CD4-positive, alpha-beta T cell (primary cell): ENCODE measurements at places on chromosomes 3 and 15. TPM values are rescaled to one million over a fixed set of nuclear protein-coding genes. Genes with fewer than 3 reads are reported as not detected.

GRCh38 chr15:61226361-61227256, 2.5 kb downstream of the RORA start:
- no peak for DNase-seq

DNA sequence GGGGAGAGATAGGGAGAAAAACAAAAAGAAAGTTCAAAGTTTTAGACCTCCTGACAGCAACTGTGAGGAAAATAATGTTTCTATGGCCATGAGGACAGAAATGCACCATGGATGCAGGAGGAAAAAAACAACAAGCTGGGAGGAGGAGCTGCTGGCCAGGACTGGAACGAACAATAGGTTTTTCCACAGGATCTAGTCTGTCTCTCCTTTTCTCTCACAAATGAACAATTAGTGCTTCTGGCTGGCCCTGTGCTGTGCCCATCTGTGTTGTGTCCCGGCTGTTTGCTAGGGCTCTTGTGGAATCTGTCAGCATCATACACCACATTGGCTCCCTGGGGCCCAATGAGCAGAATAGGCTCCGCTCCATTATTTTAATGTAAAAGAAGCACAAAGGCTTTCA, 15.2 kb downstream of the GK5 start:
- DNase-seq, result no peak

PLA2G4E gene
- total RNA-seq, result not detected

- no peak for DNase-seq
These were observed 424.4 kb downstream of the C3orf38 start for GRCh38 chr3:88574146-88574545.

DNA sequence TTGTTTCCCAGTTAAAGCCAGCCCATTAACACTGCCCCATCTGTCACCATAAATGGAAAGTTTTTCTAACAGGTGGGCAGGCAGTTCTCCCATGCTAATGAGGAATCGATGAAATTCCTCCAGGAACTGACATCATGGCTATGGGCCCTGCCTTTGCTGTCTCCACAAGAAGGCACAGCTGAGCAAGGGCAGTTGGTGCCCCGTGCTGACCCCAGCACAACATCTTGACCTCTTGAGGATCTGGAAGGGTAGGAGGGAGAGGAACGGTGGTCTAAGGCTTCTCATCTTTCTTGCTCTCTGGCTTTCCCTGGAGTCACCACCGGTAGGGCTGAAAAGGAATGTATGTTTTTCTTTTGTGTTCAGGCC, 46.7 kb downstream of the CHCHD6 start:
- DNase-seq, result no peak

DNA sequence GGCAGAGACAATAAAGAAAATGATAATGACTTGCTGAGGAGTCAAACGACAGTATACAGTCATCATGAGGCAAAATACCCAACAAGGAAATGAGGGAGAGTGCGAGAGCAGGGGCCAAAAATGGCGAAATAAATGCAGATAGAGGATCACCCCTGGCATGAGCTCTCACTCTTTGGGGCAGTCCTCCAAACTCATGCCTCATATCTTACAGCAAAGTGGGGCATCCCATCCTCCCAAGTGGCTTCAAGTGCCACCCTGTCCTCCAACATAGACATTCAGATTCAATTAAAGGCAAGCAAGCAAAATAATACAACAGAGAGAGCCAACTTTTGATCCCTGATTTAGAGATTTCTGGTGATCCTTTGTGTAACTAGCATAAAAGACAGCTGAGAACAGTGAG, 278.4 kb downstream of the GBE1 start:
- no peak for DNase-seq

GRCh38 chr3:23129117-23129516, 74.0 kb upstream of the UBE2E2 start:
- DNase-seq, result no peak

- DNase-seq, result no peak
These were observed 72.3 kb downstream of the TAMM41 start for GRCh38 chr3:11774296-11774877.

DNA sequence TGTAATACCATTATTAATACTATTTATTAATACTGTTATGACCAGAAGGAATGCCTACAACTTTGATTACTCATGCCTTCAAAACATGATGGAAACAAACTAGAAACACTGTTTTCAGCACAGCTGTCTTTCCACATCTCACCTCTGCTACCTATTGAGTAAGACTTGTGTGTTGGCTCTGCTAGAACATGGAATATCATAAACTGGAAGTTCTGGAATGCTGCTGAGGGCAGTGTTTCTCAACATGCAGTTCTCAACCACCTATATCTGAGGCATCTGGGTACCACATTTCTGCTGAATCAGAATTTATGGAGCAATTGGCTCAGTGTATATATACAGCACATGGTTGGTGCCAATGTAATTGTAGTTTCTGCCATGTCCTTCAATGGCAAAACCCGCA, 392.1 kb downstream of the TUSC7 start:
- DNase-seq, result no peak

DNA sequence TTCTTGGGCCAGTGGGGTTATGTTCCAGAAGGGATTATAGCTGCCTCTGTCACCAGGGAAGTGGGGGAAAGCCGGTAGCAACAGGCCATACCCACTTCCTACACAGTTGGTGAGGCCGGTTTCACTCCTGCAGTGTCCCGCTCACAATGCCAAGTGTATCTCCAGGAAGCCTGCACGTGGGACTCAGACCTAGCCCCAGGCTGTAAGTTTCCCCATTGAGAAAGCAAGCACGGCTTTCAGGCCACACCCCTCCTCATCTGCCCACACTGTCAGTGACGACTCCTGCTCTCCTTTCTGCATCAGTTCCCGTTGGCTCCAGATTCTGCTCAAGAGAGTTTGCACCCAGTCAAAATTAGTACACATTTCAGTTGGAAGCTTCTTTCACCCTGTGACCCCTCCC, 51.6 kb upstream of the CPOX start:
- DNase-seq, result no peak

DNA sequence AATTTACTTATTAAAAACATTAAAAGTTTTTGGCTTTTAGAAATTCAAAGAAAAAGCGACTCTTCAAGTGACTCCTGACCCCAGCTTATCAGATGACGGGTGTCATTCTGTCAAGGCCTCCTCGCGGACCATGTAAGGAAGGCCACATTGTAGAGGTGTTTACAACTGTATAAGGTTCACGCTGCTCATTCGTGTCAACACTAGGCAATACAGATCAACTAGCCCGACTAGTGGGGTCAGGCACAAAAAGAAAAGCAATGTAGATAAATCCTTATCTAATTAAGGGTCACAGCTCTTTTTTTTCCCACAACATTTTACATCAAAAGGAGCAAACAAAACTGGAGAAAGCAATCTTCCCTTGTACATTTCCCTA, 207.5 kb upstream of the NR2F2 start:
- no peak for DNase-seq

ANXA2 gene
- 70.8 TPM for total RNA-seq

DNA sequence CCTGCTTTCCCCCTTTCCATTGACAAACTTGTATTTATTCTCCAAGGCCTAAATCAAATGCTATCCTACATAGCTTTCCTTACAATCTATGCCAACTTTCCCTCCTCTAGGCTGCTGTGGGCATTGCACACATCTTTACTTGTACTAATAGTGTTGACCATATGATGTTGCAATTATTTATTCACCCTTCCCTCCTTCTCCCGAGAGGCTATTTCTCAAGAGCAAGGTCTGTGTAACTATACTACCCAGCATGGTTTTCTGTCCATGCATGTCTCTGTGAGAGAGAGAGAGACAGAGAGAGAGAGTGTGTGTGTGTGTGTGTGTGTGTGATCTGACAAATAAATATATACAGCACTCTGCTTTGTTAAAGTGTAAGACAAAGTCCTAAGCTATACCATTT, 63.8 kb downstream of the GTPBP8 start:
- DNase-seq, result no peak

DNA sequence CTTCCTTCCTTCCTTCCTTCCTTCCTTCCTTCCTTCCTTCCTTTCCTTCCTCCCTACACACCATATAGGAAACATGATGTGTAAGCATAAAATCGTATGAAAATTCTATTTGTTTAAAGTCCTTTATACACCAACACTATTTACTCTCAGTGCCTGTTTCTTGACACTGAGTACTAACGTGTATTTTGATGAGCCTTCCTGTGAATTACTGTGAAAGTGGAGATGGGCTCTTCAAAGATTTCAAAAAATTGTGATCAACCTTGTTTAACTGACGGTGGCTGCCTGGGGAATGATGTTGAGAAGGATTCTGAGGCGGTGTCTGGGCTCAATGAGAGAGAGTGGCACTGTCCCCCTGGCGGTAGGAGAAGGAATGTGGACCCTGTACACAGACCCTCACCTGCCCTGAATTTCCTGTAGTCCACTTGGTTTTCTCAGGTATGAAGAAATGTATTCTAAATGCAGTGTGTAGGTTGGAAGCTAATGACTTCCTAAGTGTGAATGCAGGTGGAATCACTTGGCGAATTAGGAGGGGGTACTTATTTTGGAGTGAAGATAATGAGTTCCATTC, 237.9 kb downstream of the GAP43 start:
- DNase-seq, result no peak

DNA sequence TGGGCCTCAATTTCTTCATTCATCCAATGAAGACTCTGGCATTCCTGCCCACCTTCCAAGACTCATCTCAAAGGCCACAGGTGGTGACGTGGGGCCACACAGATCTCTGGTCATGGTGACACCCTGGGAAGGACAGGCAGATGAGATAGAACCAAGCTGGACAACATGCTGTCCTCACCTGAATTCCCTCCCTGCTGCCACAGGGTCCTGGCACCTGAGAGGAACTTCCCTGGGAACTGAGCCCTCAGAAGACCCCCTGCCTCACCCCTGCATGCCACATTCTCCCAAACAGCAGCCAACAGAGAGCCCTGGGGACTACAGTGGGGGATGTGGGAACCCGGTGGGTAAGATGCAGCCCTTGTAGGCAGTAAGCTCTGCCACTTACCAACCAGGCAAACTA, 10.7 kb downstream of the KLF15 start:
- DNase-seq, result no peak

SLC51A gene
- not detected for total RNA-seq

DNA sequence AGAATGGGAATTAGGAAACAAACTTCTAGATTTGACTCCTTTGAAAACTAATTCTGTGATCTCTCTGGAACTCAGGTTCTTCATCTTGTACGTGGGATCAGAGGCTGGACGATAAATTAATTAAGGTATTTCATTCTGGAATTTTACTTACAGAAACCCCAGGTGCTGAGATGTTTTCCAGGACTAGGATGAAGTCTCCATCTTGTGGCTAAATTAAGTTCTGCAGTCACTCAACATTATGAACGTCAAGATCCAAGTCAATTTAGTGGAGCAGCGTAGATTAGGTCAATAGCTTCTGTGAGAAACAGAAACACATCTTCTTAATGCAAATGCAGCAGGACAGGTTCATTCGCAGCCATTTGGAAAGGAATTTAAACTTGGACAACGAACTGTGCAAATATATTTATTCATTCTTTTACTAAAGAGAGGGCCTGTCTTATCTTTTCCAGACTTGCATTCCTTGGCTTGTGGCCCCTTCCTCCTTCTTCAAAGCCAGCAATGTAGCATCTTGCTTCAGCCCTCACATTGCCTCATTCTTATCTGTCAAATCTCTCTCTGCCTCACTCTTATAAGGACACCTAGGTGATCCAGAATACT, 26.7 kb upstream of the TMC3 start:
- DNase-seq, result no peak

DNA sequence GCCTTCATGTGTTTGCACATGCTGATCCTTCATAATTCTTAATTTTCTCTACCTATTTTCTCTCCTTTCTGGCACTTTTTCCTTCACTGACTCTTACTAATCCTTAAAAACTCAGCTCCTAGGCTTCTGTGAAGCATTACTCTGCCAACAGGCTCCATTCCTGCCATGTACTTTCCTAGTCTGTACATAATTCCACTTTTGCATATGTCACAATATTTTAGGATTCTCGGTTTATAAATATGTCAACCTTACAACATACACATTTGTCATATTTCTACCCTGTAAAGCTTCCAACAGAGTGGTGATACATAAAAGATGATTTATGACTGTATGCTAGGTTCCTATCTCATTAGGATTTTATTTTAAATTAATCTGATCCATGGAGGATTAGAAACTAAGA, 38.2 kb upstream of the AGTR1 start:
- no peak for DNase-seq

GRCh38 chr15:70382762-70383458, 285.2 kb upstream of the TLE3 start:
- DNase-seq, result no peak

SAMD7 gene
- total RNA-seq, result not detected

GRCh38 chr15:95215017-95215416, 983.7 kb downstream of the MCTP2 start:
- no peak for DNase-seq

TM2D3 gene
- total RNA-seq, result 107 TPM

- no peak for DNase-seq
These were observed 29.3 kb downstream of the RARRES1 start for GRCh38 chr3:158702815-158703481.

RLBP1 gene
- total RNA-seq, result not detected

DNA sequence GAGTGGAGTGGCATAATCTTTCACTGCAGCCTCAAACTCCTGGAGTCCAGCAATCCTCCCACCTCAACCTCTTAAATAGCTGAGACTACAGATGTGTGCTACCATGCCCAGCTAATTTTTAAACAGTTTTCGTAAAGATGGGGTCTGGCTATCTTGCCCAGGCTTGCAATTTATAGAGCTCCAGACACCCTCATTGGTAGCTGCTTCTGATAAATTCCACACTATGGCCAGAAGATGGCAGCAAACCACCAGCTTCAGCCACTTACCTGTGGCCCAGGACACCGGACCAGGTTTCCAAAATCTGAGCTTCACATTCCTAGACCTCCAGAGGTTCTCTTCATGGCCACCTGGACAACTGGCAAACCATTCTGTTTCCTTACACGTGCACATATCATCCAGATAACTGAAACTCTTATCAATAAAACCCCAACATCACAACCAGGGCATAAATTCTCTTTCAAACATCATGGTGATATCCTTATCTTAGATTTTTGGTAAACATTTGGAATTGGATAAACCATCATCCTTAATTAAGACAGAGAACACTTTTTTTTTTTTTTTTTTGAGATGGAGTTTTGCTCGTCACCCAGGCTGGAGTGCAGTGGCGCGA, 28.9 kb downstream of the FBXW12 start:
- peak; percentile 78 for DNase-seq

- no peak for DNase-seq
These were observed 1.2 kb upstream of the LMCD1 start for GRCh38 chr3:8500319-8500988.

DNA sequence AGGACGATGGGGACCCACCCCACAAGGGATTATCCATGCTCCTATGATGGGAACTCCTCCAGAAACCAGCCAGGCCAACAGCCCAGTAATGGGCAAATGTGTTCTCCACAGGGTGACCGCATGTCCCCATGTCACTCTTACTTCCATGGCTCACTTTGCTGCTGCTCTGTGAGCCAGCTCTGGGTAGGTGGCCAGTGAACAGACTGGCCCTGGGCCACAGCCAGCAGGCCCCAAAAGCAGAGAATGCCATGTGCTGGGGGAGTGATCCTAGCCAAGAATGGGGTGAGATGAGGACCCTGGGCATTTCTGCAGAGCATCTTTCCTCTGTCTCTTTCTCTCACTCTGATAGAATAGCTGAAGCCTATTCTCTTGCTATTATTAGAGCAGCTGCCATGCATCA, 391.4 kb downstream of the LRTM1 start:
- no peak for DNase-seq
